GM12878 (cell line): ENCODE measurements at places on chromosomes 1 and 21. TPM values are rescaled to one million over a fixed set of nuclear protein-coding genes. Genes with fewer than 3 reads are reported as not detected.

DNA sequence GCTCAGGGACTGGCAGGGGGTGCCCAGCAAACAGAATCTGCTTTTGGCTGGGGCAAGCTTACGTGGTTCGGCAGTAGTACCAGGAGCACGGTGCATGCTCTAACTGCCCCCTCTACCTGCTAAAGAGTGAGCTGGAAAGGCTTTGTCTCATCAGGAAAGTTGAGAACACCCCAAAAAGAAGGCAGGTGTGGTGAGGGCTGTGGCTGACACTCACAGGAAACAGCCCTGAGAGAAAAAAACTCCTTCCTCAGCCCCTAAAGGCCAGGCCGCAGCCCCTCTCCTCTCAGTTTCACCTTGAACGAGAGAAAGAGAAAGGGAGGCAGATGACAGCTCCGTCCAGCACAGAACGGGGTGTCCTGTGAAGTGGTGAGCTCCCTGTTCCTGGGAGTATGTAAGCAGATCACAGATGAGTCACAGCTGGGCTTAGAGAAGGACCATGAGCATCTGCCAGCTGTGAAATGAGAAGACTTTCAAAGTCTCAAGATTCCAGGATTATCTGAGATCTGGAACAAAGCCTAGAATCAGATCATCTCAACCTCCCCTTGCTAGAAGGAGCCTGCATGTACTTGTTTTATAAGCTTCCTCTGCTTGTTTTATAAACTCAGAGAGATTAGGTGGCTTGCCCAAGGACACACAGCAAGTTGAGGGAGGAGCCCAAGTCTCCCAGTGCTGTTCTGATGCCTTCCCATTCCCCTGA lies 13.4 kb downstream of the LAPTM5 start:
- peaks cover 46% of the 10 kb centered on the region for H3K36me3 ChIP-seq
- peak overlapping the region; percentile 93 for H3K27ac ChIP-seq
- no peaks in the 10 kb centered on the region for H3K27me3 ChIP-seq
- H3K4me3 ChIP-seq = peak overlapping the region; percentile 98

DNA sequence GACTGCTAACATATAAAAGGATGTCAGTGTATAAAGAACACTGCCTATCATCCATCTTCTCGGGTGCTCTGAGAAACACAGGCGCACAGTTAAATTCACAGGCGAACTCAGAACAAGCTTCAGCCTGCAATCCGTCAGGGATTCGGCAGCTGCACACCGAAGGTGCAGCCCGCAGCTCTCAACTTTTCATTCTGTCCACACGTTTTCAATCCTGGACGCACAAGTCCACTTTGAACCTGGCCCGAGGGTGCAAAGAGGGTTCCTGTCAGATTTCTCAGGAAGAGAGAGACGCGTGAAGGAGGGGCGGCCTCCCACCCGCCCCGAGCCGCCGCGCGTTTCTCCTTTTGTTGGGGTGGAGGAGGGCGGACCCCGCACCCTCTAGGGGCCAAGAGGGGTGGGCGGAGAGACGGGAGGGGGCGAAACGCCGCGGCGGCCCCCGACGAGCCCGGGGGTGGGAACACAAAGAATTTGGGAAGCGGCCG lies 724 bp downstream of the DOCK7 start:
- H3K27ac ChIP-seq = peak overlapping the region; percentile 83
- peak overlapping the region; percentile 87 for H3K4me3 ChIP-seq
- H3K36me3 ChIP-seq = no peaks in the 10 kb centered on the region
- DNase-seq = no peak
- H3K4me1 ChIP-seq = peaks cover 4% of the 10 kb centered on the region; the same call in 1 of the 2 replicates

GRCh38 chr1:27616441-27616840 lies 12.5 kb upstream of the AHDC1 start:
- H3K4me3 ChIP-seq = no peak overlapping the region
- peaks cover 31% of the 10 kb centered on the region for H3K36me3 ChIP-seq
- DNase-seq = no peak
- peaks cover 18% of the 10 kb centered on the region for H3K4me1 ChIP-seq
- H3K27me3 ChIP-seq = no peaks in the 10 kb centered on the region

Gene TMPRSS3
- total RNA-seq = 0.90 and 1.2 TPM in 2 replicates

DNA sequence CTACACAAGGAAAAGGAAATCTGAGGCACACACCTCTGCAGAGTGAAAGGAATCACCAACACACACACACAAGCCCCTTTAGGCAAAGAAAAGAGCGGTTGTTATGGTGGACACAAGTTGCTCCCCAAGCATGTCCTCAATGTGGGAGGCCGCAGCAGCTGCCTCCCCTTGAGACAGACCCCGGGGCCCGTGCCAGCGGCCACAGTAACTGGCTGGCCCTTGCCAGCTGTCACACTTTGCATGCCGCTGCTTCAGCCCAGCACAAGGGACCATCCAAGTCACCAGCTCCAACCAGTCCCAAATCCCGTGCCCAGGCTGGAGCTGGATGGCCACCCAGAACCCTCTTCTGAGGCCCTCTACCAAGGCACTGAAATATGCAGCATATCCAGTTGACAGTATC lies 2.9 kb upstream of the OLIG1 start:
- DNase-seq = no peak
- H3K4me1 ChIP-seq = no peaks in the 10 kb centered on the region; the same call in 1 of the 2 replicates
- H3K36me3 ChIP-seq = no peaks in the 10 kb centered on the region
- peaks cover 9% of the 10 kb centered on the region for H3K27me3 ChIP-seq

Gene KIF21B
- 44.4 and 47.7 TPM in 2 replicates for total RNA-seq

DNA sequence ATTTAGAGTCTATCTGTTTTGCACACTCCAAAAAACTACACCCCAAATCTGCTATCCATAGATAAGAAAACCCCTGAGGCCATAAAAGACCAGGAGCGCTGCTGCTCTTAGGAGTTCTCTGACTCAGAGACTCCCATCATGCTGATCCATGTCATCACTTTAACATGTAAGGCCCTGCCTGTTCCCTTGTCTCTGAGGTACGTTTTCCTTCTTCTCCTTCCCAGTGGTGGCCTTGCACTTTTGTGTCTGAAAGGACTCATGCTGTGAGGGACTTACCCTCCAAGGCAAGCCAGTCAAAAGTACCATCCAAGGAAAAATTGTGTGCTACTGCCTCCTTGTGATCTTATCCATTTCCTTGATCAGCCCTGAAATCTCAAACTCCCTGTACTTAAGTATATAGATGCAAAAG lies 427.4 kb upstream of the NCAM2 start:
- H3K27me3 ChIP-seq = no peaks in the 10 kb centered on the region
- DNase-seq = no peak
- no peaks in the 10 kb centered on the region for H3K4me1 ChIP-seq

Gene TEKT2
- total RNA-seq = not detected in 2 replicates

DNA sequence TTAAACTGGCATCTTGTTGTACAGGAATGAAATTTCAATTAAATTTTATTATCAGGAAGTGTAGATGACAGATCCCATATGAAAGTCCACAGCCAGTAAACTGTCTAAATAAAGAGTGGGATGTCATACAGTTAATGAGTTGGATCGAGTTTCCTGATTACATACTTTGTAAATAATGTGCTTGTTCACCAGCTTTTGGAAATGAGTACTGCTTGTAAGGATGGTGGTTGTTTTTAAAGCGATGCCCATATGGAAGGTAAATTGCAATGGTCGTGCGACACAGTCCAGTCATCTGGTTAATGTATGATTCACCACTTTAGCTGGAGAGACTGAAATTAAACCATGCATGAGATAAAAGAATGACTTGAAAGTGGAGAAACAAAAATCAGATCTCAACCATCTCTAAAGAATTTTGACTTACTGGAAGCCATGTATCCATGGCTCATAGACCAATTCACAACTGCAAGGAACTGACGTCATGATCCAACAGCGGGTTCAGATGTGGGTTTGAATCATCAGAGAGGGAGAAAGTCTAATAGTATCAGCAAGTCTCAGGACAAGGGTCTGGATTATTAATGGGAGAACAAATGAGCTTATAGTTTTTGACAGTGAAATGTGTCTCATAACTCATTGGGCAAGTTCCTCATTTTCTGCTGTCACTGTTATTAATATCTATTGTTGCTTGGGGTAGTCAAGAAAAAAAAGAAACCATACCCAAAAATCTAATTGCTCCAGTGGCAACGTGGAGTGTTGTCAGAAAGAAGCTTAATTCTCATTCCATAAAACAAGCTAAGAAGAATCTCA lies 49.0 kb downstream of the MAP10 start:
- H3K27ac ChIP-seq = no peak overlapping the region
- no peaks in the 10 kb centered on the region for H3K36me3 ChIP-seq
- H3K4me1 ChIP-seq = no peaks in the 10 kb centered on the region

GRCh38 chr1:164598719-164599118 lies 39.7 kb downstream of the PBX1 start:
- H3K27me3 ChIP-seq = no peaks in the 10 kb centered on the region; the same call in 1 of the 2 replicates
- H3K4me1 ChIP-seq = no peaks in the 10 kb centered on the region
- H3K36me3 ChIP-seq = no peaks in the 10 kb centered on the region
- no peak for DNase-seq
- H3K27ac ChIP-seq = no peak overlapping the region

Gene AGT
- 0.69 and 0.85 TPM in 2 replicates for total RNA-seq

Gene KRTAP10-7
- total RNA-seq = not detected in 2 replicates

Gene FCAMR
- not detected in 2 replicates for total RNA-seq

DNA sequence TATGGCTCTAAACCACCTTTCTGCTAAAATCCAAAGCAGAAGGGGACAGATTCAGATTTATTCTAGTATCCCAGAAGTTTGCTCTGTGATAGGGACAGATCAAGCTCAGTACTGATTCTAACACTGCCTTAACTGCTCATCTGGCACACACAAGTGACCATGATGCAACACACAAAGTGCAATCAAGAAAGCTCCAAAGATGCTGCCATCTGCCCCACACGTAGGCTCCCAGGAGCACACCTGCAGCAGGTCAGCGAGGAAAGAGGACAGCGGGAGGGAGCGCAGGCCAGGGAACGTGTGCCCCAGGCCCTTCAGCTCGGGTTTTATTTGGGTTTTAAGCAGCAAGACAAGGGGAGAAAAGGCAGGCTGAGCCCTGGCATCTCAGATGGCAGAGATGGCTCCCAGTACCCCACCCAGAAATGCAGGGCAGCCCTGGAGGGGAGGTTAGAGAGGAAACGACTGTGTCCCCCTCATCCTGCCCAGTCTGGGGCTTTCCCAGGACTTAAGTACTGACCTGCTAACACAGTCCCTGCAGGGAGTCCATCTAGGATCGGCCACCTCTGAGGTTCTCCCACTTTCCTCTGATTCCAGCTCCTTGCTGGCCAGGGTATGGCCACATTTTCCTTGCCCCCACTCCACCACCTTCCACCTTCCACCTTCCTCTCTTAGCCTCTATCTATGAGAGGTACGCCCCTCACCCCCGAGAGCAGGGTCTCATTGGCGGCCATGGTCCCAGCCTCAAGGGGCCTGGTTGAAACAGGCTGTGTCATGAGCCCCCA lies 1.2 kb downstream of the TRIM11 start:
- H3K4me3 ChIP-seq = peak overlapping the region; percentile 97
- peaks cover 9% of the 10 kb centered on the region; the same call in 1 of the 2 replicates for H3K36me3 ChIP-seq
- DNase-seq = no peak
- H3K4me1 ChIP-seq = peaks cover 4% of the 10 kb centered on the region; the same call in 1 of the 2 replicates
- H3K27ac ChIP-seq = peak overlapping the region; percentile 41
- H3K27me3 ChIP-seq = no peaks in the 10 kb centered on the region

DNA sequence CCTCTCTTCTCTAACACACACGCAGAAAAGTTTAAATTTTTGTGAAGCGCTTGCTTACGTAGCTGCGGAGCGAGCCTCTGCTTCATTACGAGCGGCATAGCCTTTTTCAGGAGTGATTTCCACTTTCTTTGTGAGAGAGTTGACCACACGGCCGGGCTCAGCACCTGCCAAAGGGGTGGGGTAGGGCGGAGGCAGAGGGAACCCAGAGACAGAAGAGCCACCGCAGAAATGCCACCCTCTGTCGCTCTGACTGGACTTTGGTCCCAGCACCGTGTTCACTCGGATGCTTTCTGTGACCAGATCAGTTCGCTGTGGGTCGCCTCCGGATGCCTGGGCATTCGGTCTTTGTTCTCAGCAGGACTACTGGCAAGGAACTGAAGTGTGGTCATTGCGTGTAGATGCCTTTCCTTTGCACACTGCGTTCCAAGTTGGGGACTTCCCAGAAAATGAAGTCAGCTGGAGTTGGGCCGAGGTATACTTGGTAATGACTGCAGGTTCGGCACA lies 883 bp downstream of the CHODL start:
- no peaks in the 10 kb centered on the region for H3K36me3 ChIP-seq
- no peaks in the 10 kb centered on the region for H3K4me1 ChIP-seq
- no peaks in the 10 kb centered on the region for H3K27me3 ChIP-seq
- DNase-seq = no peak
- no peak overlapping the region for H3K27ac ChIP-seq

DNA sequence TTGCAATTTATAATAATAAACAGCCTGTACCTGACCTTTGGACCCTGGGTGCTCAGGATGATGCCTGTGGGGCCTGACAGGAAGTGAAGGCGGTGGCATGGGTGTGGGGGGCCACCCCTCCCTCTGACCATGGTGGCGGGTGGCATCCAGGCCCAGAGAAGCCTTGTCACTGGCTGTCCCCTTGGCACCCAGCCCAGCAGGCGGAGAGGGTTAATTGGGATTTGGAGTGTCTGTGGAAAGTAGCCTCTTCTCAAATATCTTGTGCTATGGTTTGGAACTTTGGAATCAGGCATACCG lies 20.5 kb downstream of the SOX13 start:
- no peak overlapping the region for H3K4me3 ChIP-seq
- no peak for DNase-seq
- H3K27ac ChIP-seq = no peak overlapping the region

Gene EPHA2
- total RNA-seq = 0.32 and 0.51 TPM in 2 replicates

DNA sequence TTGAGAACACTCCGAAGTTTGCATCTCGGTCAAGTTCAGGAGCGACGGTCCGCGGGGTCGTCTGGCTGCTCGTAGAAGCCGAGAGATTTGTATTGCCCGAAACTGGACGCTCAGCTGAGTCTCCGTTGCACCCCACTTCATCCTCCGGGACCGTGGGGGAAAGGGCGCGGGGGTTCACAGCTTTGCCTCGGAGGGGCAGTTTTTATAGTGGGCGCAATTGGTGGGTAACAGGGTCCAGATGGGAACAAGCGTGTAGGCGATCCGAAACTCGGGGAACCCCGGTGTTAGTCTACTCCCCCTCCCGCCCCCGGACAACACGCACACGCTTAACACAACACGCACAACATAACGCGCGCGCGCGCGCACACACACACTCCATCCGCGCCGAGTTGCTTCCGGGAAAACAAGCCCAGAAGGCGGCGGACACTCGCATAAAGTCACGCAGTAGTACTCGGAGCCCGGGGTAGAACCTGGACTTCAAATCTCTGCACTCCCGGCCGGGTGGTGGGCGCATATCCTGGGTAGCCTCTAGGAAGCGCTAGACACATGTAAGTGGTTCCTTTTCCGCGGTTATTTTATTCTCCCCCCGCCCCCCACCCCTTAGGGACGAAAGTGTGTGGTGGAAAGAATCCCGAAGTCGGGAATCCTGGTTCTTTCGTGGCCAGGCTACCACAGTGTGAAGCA lies 1.1 kb upstream of the JUN start:
- H3K27ac ChIP-seq = peak overlapping the region; percentile 90
- no peaks in the 10 kb centered on the region for H3K36me3 ChIP-seq
- no peak for DNase-seq
- peak overlapping the region; percentile 86 for H3K4me3 ChIP-seq

Gene DYNLT5
- not detected in 2 replicates for total RNA-seq

Gene C1orf185
- not detected in 2 replicates for total RNA-seq

Gene MROH7
- total RNA-seq = not detected in 2 replicates

GRCh38 chr1:167529829-167530474 lies 11.6 kb upstream of the CD247 start:
- no peaks in the 10 kb centered on the region for H3K36me3 ChIP-seq
- no peak for DNase-seq
- H3K27me3 ChIP-seq = no peaks in the 10 kb centered on the region
